ENCODE measurements at places on chromosomes 5 and 9.

DNA sequence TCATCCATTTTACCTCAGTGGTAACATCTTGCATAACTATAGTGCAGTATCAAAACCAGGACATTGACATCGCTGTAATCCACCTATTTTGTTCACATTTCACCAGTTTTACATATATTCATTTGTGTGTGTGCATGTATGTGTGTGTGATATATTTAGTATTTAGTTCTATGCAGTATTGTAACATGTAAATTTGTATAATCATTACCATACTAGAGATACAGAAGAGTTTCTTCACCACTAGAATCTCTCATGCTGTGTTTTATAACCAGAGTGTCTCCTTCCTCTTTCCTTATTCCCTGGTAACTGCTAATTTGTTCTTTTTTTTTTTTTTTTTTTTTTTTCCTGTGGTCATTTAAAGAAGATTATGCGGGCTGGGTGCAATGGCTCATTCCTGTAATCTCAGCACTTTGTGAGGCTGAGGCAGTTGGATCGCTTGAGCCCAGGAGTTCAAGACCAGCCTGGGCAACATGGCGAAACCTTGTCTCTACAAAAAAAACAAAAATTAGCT lies 11.0 kb downstream of the RASA1 start:
- no peak for DNase-seq

GRCh38 chr9:121797081-121797480 lies 145.6 kb downstream of the DAB2IP start:
- no peak for DNase-seq

GRCh38 chr9:134602547-134603362 lies 38.8 kb upstream of the COL5A1 start:
- DNase-seq: no peak

DNA sequence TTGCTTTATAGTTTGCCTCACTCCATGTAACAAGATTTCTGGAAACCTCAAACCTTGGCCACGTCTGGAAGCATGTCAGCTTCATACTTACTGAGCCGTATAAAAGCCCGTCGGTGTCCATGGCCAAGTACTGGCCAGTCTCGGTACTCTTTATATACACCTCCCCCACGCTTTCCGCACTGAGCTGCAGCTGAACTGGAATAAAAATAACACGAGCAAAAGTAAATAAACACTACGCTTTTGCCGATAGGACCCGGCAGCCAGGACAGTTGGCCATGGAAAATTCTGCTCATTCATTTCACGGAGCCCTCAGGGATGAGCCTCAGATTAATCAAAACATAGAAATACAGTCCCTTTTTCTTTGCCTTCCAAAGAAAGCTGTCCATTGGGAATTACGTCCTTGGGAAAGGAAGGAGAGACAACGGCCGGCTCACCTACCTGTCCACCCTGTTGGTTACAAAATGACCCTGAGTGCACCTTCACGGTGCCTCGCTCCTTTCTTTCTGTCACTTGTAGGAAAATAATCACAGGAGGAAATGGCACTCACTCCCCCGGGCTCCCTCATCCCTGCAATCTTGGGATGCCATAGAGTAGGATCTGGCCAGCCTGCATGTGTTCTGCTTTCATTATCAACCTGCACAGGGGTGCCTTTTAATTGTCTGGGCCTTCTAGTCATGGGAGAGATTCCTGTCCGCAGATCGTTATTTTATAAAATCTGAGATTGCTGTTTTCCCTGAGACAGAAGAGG lies 85.1 kb downstream of the FGF1 start:
- DNase-seq: no peak

DNA sequence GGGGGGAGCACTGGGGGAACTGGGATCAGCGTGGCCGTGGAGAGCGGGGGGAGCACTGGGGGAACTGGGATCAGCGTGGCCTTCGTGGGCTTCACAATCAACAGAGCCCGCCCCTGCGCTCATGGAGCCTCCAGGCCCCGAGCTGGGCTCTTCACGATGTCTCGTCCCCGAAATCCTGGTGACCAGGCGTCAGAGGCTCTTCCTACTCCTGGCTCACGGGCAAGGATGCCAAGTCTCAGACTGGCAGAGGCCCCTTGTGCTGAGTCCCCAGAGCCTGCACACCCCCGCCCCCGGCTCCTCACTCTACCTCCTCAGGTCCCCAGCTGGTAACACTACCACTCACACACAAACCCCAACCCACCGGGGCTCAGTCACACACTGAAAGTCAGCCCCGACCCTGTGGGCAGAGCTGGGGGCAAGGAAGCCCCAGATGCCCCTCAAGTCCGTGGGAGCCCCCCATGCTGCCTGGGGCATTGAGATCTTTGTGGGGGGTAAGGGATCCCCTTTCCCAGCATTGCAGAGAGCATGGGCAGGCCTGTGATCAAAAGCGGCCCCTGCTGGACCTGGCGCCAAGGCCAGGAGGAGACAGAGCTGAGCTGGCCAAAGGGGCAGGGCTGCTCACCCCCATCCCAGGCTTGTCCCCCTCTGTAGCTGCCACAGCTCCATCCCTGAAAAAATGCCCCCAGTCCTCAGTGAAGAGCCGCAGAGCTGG lies 26.7 kb downstream of the LHX3 start:
- DNase-seq: no peak

DNA sequence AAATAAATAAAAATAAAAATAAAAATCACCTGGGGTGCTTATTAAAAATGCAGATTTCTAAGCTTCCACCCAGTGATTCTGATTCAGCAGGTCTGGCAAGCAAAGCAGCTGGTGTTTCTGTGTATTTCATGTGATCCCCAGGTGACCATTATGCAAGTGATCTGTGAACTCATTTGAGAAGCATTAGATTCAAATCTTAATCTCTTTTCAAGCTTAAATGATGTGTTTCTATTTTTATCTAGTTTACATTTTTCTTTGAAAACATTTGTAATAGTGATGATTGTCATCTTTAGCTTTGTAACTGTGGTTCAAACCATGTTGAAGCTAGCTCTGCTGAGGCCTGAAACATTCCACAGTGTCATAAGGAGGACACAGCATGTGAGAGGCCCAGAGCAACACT lies 804.8 kb upstream of the ZNF608 start:
- DNase-seq: no peak

DNA sequence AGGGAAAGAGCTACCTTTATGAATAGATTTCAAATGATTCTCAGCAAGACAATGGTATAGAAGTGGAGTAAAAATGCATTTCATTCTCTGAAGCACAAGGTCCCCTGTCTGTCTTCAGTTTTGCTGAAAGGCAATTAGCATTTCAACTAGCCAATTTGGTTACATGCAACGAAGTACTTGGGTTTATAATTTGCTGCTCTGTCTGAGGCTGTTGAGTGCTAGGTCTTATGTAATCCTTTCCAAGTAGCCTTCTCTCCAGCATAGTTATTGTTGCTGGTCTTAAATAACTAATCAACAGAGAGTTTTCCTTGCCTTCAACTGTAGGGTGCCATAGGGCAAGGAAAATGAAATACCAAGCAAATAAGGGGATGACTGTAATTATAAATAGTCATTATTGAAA lies 4.5 kb downstream of the ADGRV1 start:
- no peak for DNase-seq

GRCh38 chr5:93636837-93637236 lies 53.8 kb downstream of the NR2F1 start:
- DNase-seq: no peak

GRCh38 chr9:112680731-112681402 lies 37.0 kb downstream of the INIP start:
- DNase-seq: no peak

- no peak for DNase-seq
Measured at GRCh38 chr9:138074516-138074915, 196.9 kb downstream of the CACNA1B start.

GRCh38 chr5:107776922-107777740 lies 106.4 kb upstream of the EFNA5 start:
- DNase-seq: no peak

- no peak for DNase-seq
Measured at GRCh38 chr5:171600741-171601265, 181.4 kb downstream of the FGF18 start.

DNA sequence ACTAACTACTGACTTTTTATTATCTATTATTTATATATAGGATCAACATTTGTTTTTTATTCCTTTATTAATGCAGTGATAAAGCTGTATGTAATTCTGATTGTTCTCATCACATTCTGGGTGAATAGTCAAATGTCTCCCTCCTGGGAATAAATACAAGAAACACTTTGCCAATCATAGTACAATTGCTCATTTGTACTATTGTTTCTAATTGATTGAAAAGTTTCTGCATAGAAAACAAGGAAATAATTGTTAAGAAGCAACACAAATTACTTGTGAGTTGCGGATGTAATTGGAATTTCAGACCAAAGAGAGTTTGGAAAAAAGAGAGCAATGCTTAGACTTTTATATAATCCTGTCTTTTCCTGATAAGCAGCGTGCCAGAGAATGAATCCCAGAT lies 1013.9 kb downstream of the EFNA5 start:
- no peak for DNase-seq

DNA sequence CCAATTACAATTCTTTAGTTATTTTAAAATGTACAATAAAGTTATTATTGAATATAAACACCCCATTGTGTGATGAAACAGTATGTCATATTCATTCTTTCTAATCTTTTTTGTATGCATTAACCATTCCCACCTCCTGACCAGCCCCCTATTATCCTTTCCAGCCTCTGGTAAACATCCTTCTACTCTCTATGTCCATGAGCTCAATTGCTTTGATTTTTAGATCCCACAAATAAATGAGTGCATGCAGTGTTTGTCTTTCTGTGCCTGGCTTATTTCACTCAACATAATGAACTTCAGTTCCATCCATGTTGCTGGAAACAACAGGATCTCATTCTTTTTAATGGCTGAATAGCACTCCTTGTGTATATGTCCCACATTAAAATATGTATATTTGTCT lies 1858.9 kb upstream of the C9orf72 start:
- no peak for DNase-seq

- DNase-seq: no peak
Measured at GRCh38 chr5:9851458-9851857, 221.3 kb upstream of the TAS2R1 start.

GRCh38 chr5:86878250-86878649 lies 260.5 kb downstream of the COX7C start:
- no peak for DNase-seq

- no peak for DNase-seq
Measured at GRCh38 chr9:137217276-137218211, 4.5 kb downstream of the RNF208 start.

DNA sequence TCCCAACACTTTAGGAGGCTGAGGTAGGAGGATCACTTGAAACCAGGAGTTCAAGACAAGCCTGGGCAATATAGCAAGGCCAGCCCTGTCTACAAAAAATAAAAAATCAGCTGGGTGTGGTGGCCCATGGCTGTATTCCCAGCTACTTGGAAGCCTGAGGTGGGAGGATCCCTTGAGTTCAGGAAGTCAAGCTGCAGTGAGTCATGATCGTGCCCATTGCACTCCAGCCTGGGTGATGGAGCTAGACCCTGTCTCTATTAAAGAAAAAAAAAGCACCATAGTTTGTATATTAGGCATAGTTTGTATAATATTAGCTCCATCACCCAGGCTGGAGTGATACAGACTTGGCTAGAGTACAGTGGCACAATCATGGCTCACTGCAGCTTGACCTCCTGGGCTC lies 9.6 kb upstream of the NME5 start:
- DNase-seq: no peak

GRCh38 chr9:77547106-77547730 lies 100.9 kb downstream of the GNA14 start:
- no peak for DNase-seq

DNA sequence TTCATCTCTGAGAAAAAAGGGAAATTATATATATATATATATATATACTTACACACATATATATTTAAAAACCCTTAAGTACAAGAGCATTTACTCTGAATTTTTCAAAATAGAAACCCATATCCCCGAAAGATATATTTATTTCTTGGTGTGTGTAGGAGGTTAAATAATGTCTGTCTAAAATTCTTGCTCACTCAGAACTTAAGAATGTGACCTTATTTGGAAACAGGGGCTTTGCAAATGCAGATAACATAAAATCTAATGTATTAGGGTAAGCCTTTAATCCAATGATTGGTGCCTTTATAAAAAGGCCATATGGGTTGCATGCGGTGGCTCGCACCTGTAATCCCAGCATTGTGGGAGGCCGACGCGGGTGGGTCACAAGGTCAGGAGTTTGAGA lies 517.3 kb upstream of the TLE4 start:
- DNase-seq: no peak

DNA sequence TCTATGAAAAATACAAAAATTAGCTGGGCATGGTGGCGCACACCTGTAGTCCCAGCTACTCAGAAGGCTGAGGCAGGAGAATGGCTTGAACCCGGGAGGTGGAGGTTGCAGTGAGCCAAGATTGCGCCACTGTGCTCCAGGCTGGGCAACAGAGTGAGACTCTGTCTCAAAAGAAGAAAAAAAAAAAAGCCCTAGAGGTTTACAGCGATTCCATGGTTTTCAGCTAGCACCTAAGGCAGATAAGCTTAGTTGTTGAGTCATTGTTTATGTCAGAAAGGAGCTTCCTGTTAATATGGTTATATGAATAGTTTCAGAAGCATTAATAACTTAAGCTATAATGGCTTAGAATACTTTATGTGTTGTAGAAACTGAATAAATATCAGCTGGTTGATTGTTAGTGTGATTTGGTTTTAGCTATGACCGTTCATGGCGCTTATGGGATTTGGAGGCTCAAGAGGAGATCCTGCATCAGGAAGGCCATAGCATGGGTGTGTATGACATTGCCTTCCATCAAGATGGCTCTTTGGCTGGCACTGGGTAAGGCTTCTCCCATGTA lies 13.0 kb downstream of the RNF183 start:
- no peak for DNase-seq

- no peak for DNase-seq
Measured at GRCh38 chr9:68669218-68669617, 35.8 kb upstream of the PIP5K1B start.

- no peak for DNase-seq
Measured at GRCh38 chr5:174084691-174085154, 39.2 kb downstream of the NSG2 start.

GRCh38 chr5:171386861-171387344 lies 746 bp upstream of the NPM1 start:
- no peak for DNase-seq

DNA sequence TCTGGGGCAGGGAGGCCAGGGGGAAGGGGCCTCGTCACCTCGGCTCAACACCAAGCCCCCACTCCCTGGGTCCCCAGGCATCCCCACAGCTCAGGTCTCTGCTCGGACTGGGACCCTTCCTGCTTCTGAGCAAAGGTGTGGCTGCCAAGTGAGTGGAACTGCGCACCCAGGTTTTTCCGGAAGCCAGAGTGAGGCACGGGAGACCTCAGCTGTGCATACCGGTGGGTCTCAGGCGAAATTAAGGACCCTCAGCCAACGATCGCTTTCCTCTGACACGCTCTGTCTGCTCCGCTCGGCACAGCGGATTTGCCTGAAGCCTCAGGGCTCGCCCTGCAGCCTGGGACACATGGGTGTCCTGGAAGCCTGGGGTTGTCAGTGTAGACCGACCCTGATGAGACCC lies 41.0 kb upstream of the IRX4 start:
- no peak for DNase-seq

GRCh38 chr5:38008198-38008597 lies 168.4 kb upstream of the GDNF start:
- DNase-seq: no peak

GRCh38 chr5:139638090-139638735 lies 9.9 kb upstream of the CXXC5 start:
- no peak for DNase-seq
